Hepatocyte (in vitro differentiated cells): ENCODE measurements at places on chromosomes 6 and 20. TPM values are rescaled to one million over a fixed set of nuclear protein-coding genes. Genes with fewer than 3 reads are reported as not detected.

DNA sequence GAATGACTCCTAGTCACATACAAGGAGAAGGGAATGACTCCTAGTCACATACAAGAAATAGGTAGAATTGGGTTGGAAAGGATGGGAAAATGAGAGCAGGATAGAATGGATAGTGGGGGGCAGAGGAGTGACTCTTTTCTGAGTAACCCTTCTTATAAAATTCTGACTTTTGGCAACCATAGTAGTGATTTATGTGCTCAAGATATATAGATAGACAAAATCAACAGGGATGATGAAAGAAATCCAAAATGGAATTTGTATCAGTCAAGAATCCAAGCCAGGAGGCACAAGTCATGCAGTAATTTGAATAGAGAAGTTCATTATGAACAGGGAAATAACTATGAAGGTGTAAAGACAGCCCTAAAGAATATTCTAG is 41.7 kb downstream of the ADAT2 start:
- no peak for DNase-seq

The SOX18 gene
- 1.9 and 2.0 TPM in 2 replicates for polyA plus RNA-seq

- no peak for DNase-seq
Observed at GRCh38 chr6:33993091-33993490, 152.8 kb downstream of the GRM4 start.

The OR2J3 gene
- polyA plus RNA-seq: not detected in 2 replicates

The YIPF3 gene
- 163 and 166 TPM in 2 replicates for polyA plus RNA-seq

- no peak for DNase-seq
Observed at GRCh38 chr6:160160929-160161646, 39.5 kb downstream of the SLC22A1 start.

GRCh38 chr20:10476319-10476724 is 41.2 kb downstream of the SLX4IP start:
- no peak for DNase-seq

The SYNDIG1 gene
- 1.2 and 2.3 TPM in 2 replicates for polyA plus RNA-seq

DNA sequence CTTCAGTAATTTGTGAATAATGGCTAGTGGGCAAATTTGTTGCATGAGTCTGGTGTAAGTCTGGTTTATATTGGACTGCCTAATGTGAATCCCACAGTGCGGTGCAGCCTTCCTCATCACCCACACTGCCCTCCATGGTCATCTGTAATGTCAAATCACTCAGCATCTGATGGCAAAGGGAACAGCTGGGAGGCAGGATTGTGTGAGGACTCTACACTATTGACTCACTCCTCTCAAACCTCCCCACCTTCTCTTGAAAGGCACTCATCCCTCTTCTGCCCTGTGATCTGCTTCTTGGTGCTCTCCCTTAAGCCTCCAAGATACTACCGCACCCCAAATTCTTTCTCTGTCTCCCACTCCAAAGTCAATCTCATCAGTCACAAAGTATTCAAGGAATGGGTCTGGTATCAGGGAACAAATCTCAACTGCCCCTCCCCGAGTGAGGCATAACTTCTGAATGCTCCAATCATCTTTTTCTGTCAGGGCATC is 146.0 kb upstream of the BEND6 start:
- DNase-seq: peak; percentile 19

GRCh38 chr20:62723768-62724450 is 15.3 kb downstream of the NTSR1 start:
- DNase-seq: no peak

The SOBP gene
- polyA plus RNA-seq: 2.2 and 2.5 TPM in 2 replicates

The FOXQ1 gene
- 15.1 and 25.9 TPM in 2 replicates for polyA plus RNA-seq

DNA sequence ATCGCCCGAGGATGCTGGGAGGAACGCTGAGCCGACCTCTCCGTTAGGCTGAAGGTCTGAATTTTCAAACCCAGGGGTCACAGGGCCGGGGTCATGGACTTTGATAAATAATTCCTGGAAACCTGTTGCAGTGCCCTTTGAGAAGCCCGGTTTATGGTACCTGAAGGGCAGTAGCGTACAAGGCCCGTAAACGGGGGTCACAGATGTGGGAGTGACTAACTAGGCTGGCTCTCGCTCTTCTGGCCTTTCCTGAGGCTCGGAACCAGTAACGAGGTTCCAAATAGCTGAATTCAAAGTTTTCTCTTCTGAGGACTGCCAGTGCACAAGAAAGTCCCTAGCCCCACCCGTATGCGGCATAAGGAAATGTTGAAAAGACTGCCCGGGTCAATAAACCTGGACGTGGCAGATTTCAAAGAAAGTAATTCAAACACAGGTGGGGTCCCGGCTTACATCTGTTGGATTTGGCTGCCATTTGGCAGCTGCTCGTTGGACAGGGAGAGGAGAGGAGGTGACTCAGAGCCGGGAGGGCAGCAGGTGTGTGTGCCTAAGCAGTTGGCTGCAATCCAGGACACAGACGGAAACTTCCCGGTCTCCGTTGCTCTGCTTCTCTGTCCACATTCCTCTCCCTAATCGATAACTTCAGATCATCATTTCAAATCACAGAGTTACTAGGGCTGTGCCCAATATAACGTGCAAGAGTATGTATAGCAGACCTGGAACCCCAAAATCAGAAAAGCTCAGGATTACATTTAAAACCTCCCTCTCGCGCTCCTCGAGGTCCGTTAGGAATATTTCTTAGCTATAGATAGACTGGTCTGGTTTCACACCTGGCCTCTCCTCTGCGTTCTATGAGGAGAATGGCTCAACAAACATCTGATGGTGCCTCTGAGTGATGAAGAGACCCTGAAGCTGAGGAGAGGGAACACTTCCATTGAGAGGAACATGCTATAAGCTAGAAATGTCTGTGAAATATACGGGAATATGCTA is 765 bp upstream of the GMDS start:
- DNase-seq: peak; percentile 90

The BRD2 gene
- 106 and 118 TPM in 2 replicates for polyA plus RNA-seq
